ENCODE measurements at places on chromosomes 7 and 10. TPM values are rescaled to one million over a fixed set of nuclear protein-coding genes. Genes with fewer than 3 reads are reported as not detected.
A peak's percentile ranks its signal among the peaks of the same experiment; 100 is the strongest.

DNA sequence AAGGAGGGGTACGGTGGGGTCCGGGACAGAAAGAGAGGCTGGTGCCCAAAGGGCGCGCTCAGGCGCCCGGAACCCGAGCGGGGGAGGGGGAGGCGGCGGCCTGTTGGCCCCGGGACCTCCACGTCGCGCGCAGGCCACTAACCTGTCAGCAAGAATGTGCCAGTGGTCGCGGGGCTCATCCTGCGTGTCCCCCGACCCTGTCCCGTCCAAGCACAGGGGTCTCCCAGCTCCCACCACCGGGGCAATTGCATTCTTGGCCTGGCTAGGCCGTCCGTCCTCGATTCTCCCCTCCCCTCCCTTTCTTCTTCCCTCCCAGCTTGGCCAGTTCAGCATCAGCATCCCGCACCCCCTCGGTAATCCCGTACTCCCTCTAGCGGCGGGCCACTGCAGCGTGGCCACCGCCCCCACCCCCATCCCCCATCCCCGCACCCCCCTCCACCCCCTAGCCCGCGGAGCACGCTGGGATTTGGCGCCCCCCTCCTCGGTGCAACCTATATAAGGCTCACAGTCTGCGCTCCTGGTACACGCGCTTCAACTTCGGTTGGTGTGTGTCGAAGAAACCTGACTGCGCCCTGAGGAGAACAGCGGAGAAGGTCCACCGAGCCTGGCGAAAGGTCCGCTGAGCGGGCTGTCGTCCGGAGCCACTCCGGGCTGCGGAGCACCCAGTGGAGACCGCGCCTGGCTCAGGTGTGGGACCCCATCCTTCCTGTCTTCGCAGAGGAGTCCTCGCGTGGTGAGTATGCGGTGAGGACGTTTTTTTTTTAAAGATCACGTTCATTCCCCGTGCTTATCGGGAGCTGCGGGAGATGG lies at the start of gene SGCE:
Gene SGCE, minus strand, starts transcription at position 286 of the 810 bp plus-strand sequence. Its CDS starts 35 bp downstream, at position 251.
- DNase-seq, result peak; percentile 74

DNA sequence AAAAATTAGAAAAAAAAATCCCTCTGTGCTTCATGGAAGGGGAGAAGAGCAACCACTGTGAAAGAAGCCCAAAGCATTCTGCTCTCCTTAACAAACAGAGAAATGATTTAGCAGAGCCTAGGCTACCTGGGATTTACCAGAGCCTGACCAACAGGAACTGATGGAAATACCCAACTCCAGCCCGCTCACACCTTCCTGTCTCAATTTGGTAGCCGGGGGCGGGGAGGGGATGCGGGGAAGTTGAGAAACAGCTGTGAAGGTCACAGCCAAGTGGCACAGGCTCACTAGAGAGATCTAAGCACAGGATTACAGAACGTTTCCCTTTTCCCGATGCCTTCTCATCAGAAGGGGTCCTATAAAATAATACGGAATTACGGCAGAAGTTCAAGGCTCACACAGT lies 17.6 kb downstream of the RSU1 start:
- DNase-seq, result no peak

DNA sequence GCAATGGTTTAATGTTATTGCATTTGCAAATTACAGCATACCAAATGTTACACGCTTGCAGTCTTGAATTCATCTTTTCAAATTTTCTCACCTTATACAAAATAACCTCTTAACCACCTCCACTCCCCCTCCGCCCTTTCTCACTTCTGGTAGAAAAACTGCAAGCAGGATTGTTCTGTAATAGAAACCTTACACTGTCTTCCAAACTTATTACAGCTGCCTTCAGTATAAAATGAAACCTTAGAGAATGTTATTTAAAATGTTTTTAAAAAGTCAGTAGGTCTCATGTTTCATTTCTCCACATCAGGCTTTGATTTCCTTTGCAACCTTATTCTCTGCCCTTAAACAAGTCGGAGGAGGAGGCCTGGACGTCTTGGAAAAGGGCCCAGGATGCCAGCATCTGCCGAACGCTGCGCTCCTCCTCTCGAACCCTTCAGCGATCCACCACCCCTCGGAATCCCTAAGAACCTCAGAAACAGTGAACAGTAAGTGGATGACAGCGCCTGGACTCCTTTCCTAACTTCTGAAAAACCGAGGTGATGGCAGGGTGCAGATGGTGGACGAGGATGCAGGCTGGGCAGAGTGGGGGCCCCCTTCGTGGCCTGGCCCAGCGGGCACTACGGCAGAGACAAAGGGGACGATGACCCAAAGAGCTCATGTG lies 74.0 kb downstream of the FGFR2 start:
- no peak for DNase-seq

DNA sequence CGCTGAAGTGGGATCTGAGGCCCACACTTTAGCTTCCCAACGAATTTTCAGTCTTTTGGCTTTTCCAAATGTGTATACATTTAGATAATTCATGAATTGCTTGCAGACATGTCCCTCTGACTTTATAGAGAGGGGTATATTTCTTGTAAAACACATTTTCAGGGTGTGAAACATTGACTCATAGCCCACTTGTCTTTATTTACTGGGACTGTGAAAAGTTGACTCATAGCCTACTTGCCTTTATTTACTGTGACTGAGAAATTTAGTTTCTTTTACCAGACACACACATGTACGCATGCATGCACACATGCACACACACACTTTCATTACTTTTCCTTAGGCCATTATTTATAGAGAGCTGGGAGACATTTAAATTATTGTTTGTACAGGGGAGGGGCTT lies 79.1 kb downstream of the VTI1A start:
- no peak for DNase-seq

DNA sequence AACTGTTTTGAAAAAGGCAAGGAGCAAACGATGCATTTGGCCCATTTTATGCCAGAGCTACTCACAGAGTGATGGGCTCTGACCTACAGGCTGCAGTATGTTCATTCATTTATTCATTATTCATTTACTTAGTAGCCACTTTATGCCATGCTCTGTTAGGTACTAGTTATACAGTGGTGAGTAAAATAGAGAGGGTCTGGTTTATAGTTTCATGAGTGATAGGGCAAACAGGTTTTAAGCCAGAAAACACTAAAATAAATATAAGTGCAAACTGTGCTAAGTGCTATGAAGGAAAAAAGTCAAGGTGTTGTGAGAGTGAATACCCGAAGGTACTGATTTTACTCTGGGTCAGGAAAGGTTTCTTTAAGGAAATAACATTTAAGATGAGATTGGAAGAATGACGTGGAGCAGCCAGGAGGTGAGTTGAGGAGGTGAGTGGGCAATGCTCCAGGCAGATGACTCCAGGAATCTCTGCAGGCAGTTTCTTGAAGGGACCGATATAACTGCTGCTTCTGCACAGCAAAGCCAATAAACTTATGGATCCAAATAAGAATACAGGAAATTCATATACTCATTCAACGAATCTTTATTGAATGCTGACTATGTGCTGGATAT lies 56.9 kb upstream of the FAM133B start:
- DNase-seq, result no peak

DNA sequence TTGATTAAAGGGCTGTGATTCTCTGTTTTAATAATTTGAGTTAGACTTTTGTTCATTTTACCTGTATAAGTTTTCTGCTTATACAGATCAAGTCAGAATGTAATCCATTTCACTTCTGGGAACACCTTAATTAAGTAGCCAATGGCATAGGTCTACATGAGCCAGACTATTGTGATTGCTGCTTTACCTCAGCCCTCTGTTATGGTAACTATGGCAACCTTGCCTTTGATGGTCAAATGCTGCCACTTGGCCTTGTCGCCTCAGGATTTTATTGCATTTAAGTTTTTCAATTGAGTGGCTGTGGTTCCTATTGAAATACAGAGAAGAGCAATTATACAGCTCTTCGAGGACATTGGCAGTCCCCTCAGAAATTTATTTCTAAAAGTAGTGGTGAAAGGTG lies 64.3 kb upstream of the TMEM106B start:
- DNase-seq, result no peak

DNA sequence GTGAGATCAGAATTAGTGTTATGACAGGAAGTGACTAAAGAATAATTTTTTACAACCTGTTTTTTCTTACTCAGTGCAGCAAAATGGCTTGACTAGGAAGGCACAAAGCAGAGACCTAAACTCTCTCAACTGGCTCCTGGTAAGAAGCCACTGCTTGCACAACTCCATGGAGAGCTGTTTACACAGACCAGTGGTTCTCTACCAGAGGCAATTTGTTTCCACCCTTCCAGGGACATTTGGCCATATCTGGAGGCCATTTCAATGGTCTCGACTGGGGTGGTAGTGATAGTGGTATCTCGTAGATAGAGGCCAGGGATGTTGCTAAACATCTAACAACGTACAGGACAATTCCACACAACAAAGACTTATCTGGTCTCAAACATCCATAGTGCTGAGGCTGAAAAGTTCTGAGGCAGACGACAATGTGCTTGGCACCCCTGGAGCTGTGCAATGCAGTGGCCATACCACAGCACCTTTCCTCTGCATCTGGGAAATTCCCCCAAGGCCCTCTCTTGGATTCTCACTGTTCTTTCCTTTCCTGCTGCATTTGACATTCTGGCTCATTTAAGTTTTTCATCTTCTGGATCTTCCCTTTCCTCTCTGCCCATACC lies 105.4 kb upstream of the LAMB4 start:
- DNase-seq, result no peak

- no peak for DNase-seq
Measured at GRCh38 chr10:102641402-102641801, 2.9 kb upstream of the TRIM8 start.

DNA sequence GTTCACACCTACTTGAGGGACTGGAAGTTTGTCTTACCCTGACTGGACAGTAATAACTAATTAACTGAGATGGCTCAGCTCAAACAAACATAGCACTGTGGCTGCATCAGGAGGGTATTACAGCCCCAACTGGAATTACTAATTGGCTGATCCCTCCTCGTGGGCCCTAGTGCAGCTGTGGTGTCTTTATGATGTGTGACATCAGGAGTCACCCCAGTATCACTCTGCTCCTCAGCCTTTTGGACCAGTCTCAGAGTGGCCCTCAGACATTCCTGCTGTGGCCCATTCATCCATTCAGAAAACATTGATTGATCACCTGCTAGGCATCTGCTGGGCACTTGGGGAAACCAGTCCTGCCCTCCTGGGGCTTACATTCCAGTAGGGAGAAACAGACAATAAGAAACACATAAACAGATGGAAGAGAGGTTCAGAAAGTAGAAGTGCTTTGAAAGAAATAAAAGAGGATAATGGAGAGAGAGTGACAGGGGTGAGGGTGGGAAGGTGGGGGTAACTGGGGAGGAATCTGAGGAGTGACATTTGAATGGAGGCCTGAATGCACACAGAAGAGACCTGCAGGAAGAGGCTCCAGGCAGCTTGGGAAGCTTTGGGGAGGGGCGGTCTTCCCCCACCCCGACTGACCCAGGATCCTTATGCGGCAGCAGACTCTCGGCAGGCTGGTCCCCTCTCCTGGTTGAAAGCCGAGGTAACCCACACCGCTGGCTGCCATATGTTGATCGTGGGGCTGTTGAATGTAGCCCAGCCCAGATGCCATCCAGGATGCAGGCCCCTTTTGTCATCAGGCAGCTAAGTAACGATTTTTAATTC lies 113.1 kb downstream of the C10orf105 start:
- no peak for DNase-seq

DNA sequence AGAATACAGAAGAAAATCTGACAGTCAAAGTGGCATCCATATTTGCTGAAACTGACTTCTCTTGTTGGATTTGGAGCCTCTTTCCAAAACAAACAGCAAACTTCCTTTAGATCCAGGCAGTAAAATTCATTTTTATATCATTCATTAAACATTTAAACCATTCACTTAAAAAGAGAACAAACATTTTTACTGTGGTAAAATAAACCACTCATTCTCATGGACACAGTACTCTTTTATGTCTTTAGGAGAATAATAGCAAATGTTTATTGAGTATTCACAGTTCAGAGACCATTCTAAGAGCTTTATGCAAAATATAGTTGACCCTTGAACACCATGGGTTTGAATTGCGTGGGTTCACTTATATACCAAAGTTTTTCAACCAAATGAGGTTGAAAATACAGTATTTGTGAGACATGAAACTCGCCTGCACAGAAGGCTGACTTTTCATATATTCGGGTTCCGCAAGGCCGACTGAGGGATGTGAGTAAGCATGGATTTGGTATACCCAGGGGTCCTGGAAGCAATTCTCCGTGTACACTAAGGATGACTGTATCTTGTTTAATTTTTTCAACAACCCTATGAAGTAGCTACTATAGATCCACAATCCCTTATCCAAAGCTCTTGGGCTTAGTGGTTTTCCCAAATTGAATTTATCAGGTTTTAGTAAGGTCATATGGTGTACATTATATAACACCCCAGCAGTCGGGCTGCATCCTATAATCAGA lies 49.1 kb downstream of the ATXN7L1 start:
- no peak for DNase-seq

GPR15LG gene
- 69.0 TPM for total RNA-seq

FBXO24 gene
- total RNA-seq, result 1.1 TPM

ARF5 gene
- total RNA-seq, result 52.8 TPM

PSD gene
- 6.3 TPM for total RNA-seq

ZNF800 gene
- total RNA-seq, result 25.9 TPM
